Stimulated activated CD8-positive, alpha-beta memory T cell treated with anti-CD3 and anti-CD28 coated beads, Interleukin-15, amount 100 ng/mL, for 24 hours (primary cell): ENCODE measurements at places on chromosomes 3 and 15.

GRCh38 chr15:64224511-64224910 is 61.7 kb upstream of the PPIB start:
- no peak for DNase-seq

DNA sequence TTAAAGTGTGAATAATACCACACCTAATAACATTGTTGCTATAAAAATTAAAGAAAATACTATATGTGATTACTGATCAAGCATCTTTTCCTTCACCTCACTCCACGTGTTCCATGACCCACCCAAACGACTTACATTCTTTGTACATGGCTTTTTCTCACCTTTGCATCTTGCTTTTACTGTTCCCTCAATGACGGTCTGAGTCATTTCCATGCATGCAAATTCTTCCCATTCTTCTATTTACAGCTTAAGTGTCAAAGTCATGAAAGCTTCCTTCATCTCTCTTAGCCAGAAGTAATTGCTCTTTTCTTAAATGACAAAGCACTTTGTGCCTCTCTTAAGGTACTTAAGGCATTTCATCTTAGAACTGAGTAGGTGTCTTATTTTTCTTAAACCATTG is 64.0 kb downstream of the GREM1 start:
- no peak for DNase-seq

- no peak for DNase-seq
These were observed 1.9 kb upstream of the CHST14 start for GRCh38 chr15:40468898-40469331.

DNA sequence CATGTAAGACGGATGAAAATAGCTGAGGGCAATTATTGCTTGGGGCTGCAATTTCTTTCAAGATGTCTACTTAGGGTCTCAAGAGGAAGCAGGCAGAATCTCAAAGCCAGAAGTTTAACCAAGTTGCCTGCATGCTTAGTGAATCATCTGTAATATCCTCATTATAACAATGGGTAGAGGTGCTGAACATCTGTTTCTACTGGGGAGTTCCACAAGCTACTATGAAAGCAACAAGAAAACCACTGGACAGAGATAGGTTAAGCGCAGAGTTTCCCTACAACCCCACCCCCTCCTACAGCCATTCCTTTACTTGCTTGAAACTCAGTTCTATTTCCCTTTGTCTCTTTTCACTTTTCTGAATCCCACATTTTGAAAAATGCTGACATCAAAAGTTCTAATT is 759.4 kb upstream of the GBE1 start:
- no peak for DNase-seq

GRCh38 chr15:73005446-73005845 is 46.8 kb upstream of the NEO1 start:
- no peak for DNase-seq

GRCh38 chr3:31668242-31668641 is 135.5 kb downstream of the STT3B start:
- no peak for DNase-seq

GRCh38 chr3:64049136-64049535 is 25.8 kb upstream of the PSMD6 start:
- DNase-seq: no peak

GRCh38 chr15:29811691-29812383 is 10.4 kb downstream of the TJP1 start:
- DNase-seq: no peak

GRCh38 chr3:4980229-4981203 is 1.3 kb downstream of the BHLHE40 start:
- DNase-seq: peak; percentile 82

DNA sequence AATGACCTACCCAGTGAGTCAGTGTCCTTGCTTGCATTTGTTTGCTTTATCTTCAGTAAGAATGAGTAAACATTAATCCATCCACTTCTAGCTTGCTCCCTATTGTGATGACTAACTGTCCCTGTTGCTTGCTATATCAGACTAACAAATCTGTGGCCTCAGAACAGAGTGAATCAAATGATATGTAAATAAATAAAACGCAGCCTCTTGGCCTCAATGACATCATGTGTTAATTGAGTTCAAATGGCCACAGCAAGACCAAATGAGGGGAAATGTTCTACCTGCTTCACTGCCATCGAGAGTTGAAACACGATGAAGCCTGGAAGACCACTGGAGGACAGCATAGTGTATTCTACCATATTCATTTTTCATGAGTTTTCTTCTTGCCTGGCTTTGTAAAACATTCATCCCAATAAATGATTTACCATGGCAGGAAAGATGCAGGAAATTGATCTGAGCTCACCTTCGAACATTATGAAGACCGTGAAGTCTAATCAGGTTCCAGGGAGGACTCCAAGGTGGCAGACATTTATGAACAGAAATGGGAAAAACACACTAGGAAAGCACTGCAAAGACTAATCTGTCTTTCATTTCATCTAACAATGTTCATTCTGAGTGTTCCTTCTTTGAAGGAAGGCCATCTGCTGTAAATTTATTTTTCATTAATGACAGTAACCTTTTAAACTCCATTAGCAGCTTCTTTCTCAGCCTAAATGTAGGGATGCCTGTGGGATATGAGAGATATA is 1144.5 kb downstream of the TUSC7 start:
- no peak for DNase-seq

GRCh38 chr3:134592806-134593205 is 58.0 kb downstream of the KY start:
- DNase-seq: no peak

- no peak for DNase-seq
These were observed 31.4 kb downstream of the CTDSPL start for GRCh38 chr3:37892927-37893600.

DNA sequence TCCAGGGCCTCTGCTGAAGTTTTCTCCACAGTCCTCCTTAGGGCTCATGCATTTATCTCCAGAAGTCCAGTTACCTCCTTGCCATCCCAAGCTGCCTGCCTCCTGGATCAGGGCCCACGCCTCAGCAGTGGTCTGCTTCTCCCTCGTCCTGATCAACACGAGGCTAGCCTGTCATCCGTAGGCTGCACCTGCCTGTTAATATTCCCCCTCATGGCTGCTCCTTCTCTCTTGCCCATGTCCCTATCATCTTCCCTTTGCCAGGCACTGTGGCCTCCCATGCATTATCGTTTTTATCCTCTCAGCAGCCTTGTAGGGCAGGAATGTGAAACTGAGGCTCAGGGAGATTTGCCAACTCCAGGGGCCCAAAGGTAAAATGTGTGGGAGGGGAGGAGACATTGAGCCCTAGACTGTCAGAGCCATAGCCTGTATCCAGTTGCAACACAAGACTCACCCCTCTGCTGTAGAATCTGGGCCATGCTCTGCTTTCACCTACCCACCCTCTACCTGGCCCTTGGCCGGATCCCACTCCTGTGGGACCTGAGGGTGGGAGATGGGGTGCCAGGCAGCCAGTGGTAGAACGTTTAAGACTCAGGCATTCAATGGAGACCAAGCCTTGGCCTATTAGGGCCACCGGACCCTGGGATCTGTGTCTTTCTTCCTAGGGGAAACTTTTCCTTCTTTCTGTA is 4.6 kb downstream of the GRM2 start:
- no peak for DNase-seq

DNA sequence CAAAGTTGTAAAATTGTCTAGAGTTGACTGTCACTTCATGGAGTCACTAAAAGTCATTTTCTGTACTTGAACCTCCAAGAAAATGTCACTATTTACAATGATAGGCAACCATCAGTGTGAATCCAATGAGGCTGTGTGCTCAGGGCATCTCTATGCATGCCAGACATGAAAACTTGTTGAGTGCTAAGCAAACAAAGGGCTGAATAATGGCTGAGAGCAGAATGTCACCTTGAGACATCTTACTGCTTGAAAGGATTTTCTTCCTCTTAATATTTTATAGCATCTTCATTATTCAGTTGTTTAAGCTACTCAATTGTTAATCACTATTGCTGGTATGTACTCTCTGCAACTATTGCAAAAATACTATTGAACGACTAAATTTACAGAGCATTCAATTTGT is 184.7 kb downstream of the PLCH1 start:
- no peak for DNase-seq

DNA sequence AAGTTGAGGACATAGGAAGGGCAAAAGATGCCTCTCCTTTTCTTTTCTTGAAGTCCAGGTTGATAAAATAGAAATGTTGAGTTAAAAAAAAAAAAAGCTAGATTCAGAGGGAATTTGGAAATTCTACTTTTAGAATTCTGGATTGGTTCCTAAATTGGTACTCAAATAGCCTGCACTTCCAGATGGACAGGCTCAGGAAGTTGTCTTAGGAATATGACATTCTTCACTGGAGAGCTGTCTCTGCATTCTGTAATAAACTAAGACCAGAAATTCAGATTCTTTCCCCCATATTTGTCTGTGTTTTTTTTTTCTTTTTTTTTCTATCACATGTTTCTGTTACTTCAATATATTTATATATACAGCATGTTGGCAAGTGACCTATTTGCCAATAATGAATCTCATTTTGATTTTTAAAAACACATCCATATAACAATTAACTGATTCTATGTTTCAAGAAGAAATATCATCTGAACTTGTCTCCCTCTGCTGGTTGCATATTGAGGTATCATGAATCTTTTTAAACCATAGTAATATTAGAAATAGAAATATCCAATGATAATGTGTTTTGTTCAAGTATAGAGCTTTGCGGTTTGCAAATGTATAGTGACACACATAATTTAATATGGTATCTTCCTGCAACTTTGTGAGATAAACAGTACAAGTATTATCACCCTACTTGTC is 8.5 kb upstream of the LSAMP start:
- DNase-seq: no peak

DNA sequence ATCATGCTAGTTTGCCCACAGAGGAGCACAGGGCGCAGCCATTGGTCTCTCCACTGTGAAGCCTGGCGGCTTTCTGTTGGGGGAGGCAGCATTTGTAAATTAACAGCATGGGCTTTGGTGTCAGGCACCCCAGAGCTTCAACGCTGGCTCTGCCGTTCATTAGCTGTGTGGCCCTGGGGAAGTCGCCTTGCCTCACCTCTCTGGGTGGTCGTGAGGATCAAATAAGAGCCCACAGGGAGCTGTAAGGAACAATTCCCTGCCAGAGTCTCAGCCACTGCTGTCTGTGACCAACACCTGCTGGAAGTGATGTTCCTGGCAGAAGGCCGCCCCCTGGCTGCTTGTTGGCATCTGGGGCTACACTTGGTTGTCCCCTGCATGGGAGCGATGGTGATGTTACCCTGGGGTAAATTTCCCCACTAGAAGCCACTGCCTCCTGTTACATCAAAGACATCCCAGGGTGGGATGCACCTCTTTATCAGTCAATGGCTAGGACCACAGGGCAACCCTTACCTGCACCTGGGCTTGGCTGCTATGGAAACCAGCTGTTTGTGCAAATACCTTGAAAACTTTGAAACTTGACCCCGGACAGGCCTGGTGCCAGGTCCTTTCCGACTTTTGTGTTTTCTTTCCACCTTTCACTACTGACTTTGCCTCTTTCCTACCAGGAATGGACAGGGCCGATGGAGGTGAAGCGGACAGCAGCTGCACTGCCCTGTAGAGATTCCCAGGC is 36.9 kb downstream of the DNASE1L3 start:
- no peak for DNase-seq

GRCh38 chr15:93190238-93190637 is 101.2 kb upstream of the RGMA start:
- DNase-seq: no peak

GRCh38 chr3:71454512-71455403 is 128.8 kb downstream of the FOXP1 start:
- DNase-seq: no peak

GRCh38 chr3:126109146-126109879 is 25.4 kb upstream of the SLC41A3 start:
- no peak for DNase-seq

DNA sequence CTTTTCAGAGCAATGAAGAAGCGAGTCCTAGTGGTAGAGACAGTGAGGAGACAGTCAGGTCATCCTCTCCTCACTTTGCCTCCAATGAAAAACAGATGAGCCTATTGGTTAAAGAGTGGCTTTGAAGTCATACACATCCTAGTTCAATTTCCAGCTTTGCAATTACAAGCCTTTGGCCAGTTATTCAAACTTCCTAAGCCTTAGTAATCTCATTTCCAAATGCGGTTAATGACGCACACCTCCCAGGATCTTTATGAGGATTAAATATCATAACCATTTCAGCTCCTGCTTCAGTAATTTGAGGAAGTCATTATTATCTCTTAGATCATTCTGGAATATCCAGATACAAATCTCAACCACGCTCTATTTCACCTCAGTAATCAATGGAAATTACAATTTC is 10.0 kb upstream of the ST6GAL1 start:
- no peak for DNase-seq

DNA sequence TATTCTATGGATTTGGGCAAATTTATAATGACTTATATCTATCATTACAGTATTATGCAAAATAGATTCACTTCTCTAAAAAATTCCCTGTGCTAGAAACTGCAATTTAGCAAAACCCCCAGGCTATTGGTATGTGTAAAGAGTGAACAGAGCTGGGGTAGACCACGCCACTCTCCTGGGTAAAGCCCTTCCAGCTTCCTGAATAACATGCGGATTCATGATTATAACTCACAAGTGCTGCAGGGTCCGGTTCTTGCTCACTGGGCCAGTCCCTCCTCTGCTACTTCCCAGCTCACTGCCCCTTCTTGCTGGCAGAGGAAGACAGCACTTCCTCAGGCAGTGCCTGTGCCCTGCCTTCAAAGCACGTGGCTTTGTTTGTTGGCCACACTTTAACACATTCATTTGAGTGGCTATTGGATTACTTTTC is 4.1 kb downstream of the CD80 start:
- no peak for DNase-seq

- DNase-seq: no peak
These were observed 4.7 kb downstream of the LMAN1L start for GRCh38 chr15:74817370-74817737.

GRCh38 chr15:94229591-94230369 is 1.6 kb upstream of the MCTP2 start:
- DNase-seq: no peak

DNA sequence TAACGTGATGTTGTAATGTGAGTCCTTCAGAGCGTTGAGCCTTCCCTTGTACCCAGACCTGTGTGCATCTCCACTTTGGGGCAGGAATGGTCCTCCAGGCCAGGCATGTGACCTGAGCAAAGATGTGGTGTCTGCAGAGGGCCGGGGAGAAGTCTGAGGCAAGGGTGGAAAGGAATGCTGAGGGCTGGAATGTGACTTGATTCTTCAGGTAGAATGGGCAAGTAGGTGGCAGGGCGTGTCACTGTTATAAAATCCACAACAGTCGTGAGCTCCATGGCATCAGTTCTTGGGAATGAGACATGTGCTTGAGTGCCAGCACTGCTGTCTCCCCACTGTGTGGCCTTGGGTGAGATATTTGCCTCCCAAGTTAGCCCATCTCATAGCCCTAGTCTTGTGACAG is 24.0 kb upstream of the BSN start:
- no peak for DNase-seq
